ENCODE measurements at places on chromosomes 3 and 15. TPM values are rescaled to one million over a fixed set of nuclear protein-coding genes. Genes with fewer than 3 reads are reported as not detected.

Gene SLC25A20
- 25.6 TPM for total RNA-seq

GRCh38 chr3:22122567-22122966 is 371.6 kb upstream of the ZNF385D start:
- no peak for DNase-seq

Gene MIX23
- 66.8 TPM for total RNA-seq

DNA sequence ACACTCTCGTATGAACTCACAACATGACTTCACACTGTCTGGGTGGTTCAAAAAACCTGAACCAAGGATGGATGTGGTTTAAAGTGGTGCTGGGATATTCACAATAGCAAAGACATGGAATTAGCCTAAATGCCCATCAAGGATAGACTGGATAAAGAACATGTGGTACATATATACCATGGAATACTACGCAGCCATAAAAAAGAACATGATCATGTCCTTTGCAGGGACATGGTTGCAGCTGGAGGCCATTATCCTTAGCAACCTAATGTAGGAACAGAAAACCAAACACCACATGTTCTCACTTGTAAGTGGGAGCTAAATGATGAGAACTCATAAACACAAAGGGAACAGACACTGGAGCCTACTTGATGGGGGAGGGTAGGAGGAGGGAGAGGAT is 3.3 kb upstream of the PRSS50 start:
- DNase-seq, result no peak

DNA sequence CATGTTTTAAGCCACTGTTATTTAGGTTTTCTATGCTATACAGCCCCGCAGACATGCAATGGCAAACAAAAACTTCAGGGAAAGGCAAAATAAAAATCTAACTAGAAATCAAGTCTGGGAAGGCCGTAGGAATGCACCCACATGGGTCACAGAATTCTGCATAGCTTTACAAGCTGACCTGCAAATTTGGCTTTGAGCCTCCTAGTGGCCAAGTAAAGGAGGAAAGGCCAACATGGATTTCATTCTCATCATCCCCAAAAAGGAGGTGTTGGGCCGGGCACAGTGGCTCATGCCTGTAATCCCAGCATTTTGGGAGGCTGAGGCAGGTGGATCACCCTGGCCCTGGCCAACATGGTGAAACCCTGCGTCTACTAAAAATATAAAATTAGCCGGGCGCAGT is 124.3 kb downstream of the FBLN2 start:
- DNase-seq, result no peak

Measured in RPMI7951 (cell line).